K562 (cell line): ENCODE measurements at places on chromosomes 1 and 21. TPM values are rescaled to one million over a fixed set of nuclear protein-coding genes. Genes with fewer than 3 reads are reported as not detected.

GRCh38 chr1:61424382-61424781 lies 300.6 kb downstream of the TM2D1 start:
- no peak for DNase-seq

- no peak for DNase-seq
These were observed 2.7 kb downstream of the COLGALT2 start for GRCh38 chr1:184034761-184035379.

- no peak for DNase-seq
These were observed 172.7 kb downstream of the CRB1 start for GRCh38 chr1:197440715-197441114.

Gene REN
- total RNA-seq, result 1.7 and 1.9 TPM in 2 replicates

Gene S1PR1
- 0.73 and 1.1 TPM in 2 replicates for total RNA-seq

Gene KRTAP19-3
- not detected in 2 replicates for total RNA-seq

DNA sequence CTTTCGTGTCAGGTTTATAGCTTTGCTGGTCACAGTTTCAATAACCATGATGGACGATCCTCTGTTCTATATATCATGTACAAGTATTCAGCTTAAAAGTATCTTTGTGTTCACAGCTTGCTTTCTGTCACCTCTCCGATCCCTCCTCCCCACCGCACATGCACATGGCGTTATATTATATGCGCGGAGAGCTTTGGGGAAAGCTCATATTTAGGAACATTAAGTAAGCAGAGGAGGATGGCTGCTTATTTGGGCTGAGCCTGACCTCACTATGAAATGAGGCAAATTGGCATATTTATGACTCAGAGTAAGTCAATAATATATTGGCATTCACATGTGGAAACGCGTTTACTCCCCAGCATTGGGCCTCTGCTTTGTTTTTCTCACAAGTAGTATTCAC lies 360.5 kb downstream of the HLX start:
- DNase-seq, result no peak

Gene KISS1
- not detected in 2 replicates for total RNA-seq
